ENCODE measurements at places on chromosomes 7 and 10.

GRCh38 chr7:117119192-117119924, 166.1 kb downstream of the ST7 start:
- peak; percentile 73 for DNase-seq

- no peak for DNase-seq
Observed at GRCh38 chr7:77989981-77990566, 191.5 kb downstream of the PHTF2 start.

GRCh38 chr7:11449316-11449715, 382.7 kb downstream of the THSD7A start:
- no peak for DNase-seq

DNA sequence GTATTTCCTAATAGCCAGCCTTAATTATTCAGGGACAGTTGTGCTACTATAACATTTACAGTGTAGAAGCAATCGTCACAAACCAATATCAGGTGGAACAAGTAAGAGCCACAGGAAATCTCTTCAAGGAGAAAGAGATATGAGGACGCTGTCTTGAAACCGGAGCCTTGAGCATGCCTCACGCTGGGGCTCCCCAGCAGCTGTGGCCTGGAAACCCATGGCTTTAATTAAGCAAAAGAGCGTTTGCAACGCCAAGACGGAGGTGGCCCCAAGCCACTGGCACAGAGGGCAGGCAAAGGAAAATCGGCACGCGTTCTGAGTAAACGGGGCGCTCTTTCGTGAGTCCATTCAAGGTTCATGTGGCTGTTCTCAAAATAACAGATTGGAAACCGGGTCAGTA, 84.4 kb downstream of the C10orf90 start:
- DNase-seq, result no peak

DNA sequence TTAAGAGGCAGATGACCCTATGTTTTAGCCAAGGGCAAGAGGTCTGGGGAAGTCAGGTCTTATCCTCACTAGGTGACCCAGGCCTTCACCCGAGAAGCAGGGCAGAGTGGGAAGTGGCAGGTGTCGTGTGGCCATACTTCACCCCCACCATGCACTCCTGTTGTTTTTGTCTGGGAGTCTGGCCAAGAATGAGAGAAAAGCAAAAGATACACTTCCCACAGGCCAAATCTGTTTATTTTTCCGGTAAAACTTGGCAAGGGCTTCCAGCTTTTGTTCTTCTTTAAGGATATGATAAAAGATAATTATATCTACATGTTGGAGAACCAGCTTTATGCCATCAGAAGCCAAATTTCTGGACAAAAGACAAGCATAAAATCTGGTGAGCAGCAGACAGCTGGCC, 137.4 kb upstream of the CDC14C start:
- no peak for DNase-seq

DNA sequence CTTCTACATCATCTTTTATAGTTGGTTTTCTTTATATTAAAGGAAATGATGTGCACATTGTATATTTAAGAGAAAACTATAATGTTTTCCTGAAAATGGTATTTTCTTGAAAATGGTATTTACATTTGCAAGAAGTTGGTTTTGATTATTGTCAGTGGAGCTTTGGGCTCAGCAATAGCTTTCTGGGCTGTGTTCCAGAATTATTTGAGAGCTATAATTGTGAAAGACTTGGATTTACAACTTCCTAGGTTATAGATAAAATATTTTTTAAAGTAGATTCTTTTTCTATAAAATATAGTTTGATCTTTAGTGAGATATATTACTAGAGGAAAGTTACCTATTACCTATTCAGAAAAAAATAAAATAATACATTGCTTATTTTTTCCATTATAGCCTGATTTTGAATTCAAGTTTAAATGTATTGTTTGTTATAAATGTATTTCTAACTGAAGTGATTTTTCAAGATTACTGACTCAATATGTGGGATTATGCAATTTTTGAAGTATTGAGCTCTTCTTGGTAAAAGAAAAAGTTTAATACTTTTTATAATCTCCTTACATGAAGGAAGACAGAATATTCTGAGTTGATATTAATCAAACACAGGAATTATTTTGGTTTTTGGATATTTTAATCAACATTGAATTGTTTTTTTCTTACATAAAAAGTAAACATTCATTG, 20.2 kb downstream of the GNAI1 start:
- no peak for DNase-seq

- DNase-seq, result no peak
Observed at GRCh38 chr7:52712938-52713337, 322.5 kb upstream of the POM121L12 start.

DNA sequence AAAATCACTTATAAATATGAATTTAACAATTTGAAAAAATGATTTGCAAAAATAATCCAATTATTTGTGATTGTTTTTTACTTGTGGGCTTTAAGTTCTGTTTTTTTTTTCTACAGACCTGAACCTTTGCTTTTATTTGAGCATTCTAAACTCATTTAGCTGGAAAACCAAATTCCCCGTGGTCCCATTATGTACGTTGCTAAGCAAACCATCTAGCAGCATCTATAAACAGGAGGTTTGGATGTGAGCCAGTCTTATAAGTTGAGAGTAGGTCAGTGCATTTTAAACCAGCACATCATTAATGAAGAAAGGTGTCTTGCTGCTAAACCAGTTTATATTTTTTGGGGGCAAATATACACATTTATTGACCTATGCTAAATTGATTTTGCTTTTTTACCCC, 77.3 kb downstream of the LRRN3 start:
- no peak for DNase-seq

DNA sequence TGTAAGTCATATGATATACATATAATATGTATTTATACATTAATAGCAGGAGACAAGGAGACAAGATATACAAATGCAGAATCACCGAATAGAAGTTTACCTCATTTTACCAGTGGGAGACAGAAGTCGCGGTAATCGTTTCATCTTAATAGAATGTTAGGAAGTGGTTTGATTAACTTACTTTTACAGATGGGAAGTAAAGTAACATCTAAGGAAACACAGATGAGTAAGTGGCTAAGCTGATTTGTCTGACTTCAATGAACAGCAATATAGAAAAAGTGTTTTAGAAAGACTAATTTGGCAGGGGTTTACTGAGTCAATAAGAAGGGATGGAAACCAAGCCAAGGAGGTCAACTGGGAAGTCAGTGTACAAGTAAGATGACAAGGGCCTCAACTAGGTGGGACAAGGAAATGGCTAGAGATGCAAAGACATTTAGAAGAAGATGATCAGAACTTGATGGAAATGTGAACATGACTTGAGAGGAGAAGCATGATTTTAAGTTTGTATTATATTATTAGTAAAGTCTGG, 36.2 kb upstream of the FAM133B start:
- no peak for DNase-seq

- DNase-seq, result no peak
Observed at GRCh38 chr7:158805937-158806336, 23.4 kb downstream of the ESYT2 start.

DNA sequence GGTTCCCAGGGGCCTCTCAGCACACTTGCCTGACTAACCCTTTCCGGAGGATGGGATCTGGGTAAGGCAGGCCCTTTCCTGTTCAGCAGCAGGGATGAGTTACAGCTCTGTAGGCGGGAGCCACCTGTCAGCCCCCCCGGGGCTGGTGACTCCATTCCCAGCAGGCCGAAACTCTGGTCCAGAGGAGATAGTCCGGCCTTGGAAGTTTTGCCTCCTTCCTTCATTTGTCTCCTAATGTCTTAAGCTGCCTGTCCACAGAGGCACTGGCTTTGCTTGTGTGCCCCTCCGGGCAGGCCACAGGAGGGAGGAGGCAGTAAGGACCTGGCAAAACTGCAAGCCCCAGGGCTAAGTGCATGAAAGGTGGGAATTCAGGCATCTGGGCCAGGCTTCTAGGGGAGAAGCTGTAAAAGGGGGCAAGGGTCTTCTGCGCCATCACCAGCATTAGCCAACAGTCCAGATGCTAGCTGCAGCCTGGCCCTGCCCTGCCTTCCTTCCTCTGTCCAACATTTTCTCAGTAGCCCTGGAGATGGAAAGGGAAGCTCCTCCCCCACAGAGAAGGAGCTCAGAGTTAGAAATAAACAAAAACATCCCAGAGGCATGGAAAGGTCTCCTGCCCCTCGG, 1.2 kb downstream of the ADIRF start:
- no peak for DNase-seq

- DNase-seq, result no peak
Observed at GRCh38 chr7:39888171-39888853, 61.7 kb upstream of the CDK13 start.

GRCh38 chr7:99707096-99707495, 27.3 kb upstream of the CYP3A5 start:
- no peak for DNase-seq

DNA sequence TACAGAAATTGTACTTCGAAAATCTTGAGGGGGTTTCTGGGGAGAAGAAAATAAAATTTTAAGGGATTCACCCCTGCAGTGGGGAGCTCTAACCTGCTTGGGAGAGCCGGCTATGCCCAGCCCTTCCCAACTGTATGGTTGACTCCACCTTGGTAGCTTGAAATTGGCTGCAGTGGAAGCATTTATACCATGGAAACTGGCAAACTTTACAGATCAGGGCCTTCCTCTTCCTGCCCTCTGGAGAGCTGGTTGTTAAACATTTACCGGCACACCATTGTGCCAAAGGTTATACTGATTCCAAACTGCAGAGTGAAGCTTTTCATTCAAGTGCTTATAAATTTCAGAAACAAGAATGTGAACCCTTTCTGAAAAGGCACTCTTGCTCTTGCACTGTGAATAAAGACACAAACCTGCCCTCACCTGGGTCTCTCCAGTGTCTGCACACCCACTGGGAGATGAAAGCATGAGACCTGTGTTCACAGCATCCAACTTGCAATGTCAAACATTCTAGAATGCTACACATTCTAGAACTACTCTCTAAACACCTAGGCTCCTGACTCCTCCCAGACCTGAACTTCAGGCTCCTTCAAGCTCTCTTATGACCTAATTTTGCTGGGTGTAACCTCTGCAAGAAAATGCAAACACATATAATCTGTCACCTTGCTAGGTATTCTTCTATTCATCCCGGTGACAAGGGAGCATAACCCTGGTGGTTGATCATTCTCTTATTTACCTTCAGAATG, 44.7 kb downstream of the ABLIM1 start:
- no peak for DNase-seq

DNA sequence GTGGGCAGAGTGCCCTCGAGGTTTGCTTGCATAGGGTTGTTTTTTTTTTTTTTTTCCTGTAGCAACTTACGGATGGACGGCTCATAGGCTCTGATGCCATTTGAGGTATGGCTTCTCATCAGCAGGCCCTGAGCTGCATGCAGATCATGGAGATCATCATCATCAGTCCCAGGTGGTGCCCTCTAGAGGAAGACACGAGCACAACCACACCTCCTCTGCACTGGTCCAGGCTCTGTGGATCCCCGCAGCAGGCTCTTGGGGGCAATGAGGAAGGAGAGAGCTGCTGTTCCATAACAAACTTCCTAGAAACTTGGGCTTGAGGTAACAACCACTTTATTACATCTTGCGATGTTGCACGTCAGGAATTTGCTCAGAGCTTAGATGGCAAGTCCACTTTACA, 132.7 kb upstream of the CXCL12 start:
- DNase-seq, result no peak

DNA sequence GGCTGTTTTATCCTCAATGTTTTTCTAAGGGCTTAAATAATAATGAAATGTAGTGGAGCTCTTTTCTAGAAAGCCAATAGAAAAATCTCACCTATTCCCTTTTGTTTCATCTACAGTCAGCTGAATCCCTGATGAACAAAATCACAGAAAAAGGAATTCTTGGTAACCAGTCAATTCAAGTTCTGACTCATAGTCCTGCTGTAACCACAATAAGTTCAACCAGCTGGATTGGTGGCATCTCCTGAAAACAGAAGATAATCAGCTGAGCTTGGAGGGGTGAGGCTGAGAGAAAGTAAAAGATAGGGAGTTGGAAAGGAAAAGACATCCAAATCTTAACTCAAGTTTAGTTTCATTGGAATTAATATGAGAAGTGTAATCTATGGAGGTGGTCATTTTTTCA, 772.1 kb downstream of the CCSER2 start:
- DNase-seq, result no peak

- no peak for DNase-seq
Observed at GRCh38 chr10:117549100-117549585, 6.6 kb downstream of the EMX2 start.

GRCh38 chr7:29815181-29816105, 9.1 kb downstream of the WIPF3 start:
- DNase-seq, result no peak

DNA sequence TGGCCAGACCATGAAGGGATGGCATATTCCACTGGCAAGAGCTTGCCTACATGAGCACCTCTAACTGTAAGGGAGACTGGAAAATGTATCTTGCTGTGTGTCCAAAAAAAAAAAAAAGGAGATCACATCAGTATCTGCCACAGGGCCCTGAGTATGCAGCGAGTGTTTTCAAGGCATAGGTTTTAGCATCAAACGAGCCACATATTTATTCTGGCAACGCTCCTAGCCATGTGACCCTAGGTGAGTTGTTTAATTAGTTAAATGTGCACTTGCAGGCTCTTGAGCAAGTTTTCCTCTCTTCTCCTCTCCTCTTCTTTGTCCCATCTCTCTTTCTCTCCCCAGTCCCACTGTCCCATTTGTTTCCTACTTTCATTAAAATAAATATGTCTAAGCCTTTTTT, 428.7 kb upstream of the AKR1E2 start:
- no peak for DNase-seq

GRCh38 chr7:28136885-28137284, 43.7 kb downstream of the JAZF1 start:
- DNase-seq, result no peak

GRCh38 chr7:55335786-55336185, 29.4 kb upstream of the LANCL2 start:
- no peak for DNase-seq

DNA sequence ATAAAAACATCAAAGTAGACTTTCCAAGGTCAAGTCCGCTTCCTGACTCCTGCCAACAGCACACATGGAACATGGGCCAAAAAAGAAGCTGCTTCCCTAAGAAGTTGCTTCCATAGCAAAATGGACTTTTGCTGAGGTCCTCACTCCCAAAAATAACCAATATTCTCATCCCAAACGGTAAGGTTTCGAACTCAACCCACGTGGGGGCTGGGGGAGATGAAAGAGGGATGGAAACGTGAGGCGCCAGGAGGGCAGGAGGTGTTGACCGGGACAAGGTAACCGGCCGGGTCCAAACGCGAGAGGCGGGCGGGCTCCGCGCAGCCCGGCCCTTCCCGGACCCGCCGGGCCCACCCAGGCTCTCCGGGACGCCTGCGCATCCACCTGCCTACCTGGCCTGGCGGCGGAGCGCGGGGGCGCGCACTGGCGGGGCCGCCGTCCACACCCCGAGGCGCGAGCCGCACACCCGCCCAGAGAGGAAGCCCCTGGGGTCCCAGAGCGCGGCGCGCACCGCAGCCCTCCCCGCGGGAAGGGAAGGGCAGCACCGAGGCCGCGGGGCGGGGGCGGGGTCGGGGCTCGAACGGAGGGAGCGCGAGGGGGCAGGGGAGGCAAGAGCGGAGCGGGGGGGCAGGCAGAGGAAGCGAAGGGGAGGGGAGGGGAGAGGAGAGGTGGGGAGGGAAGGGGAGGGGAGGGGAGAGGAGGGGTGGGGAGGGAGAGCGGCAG, 742 bp downstream of the LMBR1 start:
- peak; percentile 15 for DNase-seq

DNA sequence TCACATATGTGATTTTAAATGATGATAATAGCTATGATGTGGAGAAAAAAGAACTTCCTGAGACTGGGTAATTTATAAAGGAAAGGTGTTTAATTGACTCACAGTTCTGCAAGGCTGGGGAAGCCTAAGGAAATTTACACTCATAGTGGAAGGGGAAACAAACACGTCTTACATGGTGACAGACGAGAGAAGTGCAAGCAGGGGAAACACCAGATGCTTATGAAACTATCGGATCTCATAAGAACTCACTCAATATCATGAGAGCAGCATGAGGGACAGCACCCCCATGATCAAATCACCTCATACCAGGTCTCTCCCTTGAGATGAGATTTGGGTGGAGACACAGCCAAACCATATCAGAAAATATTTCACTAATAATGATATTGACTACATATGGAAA, 4.1 kb upstream of the LIPN start:
- DNase-seq, result no peak
